GM04504 (cell line): ENCODE measurements at places on chromosomes 12 and 14.
A peak's percentile ranks its signal among the peaks of the same experiment; 100 is the strongest.

- peak; percentile 40 for DNase-seq
Measured at GRCh38 chr12:92075425-92075914, 70.2 kb downstream of the BTG1 start.

DNA sequence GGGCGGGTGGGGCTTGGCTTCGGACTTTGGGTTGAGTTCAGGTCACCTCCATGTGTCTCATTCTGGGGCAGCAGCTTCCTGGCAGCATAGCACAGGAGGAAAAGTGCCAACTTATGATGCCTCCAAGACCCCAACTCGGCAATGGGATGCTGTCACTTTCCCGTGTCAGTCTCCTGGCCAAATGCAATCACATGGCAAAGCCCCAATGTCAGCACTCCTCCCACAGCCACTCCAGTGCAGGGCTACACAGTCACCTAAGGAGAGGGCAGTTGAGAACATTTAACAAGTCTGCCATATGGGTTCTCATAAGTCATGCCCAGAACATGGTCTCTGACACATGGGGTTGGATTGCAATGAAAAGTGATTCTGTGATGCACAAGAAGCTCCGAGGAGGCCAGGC is 26.7 kb downstream of the ELK3 start:
- no peak for DNase-seq

GRCh38 chr12:49491823-49492222 is 47.0 kb upstream of the KCNH3 start:
- DNase-seq, result no peak

DNA sequence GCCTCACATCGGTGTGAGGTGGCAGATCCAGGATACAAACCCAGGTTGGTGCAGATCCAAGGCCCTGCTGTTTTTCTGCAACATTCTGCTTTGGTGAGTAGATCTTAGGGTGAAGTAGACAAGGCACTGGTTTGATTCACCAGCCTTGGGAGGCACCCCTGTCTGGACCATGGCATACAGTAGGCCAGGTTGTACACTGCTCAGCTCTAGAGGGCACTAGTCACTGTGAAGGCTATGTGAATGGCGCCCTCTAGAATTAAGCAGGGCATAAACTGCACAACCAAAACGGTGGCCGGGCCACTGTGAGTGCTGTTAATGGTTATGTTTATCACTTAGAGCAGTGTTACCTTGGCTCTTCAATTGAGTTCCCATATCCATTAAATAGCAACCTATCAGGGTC is 280.6 kb upstream of the PWP1 start:
- no peak for DNase-seq

GRCh38 chr14:49816844-49817243 is 35.7 kb downstream of the NEMF start:
- no peak for DNase-seq
